ENCODE measurements at places on chromosomes 2 and 18.
A peak's percentile ranks its signal among the peaks of the same experiment; 100 is the strongest.

GRCh38 chr2:235857598-235857997 is 310.6 kb downstream of the GBX2 start:
- DNase-seq, result no peak

DNA sequence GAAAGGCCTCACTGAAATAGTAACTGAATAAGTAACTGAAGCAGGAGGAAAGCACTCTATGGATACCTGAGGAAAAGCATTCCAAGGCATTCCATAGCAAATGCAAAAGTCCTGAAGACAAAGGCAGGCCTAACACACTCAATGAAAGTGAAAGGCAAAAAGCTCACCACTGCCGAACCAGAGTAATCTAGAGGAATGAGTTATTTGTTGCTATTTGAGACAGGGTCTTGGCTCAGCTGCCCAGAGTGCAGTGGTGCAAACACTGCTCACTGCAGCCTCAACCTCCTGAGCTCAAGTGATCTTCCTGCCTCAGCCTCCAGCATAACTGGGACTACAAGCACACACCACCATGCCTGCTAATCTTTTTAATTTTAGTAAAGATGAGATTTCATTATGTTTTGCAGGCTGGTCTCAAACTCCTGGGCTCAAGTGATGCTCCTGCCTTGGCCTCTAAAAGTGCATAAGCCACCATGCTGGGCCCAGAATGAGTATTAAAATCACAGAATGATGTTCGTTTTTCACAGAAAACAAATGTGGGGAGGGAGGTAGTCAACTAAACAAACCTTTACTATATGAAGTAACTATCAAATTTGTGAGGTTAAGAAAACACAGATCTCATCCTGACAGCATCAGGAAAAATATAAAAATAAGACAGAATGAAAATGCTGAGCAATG is 17.9 kb downstream of the PIAS2 start:
- no peak for DNase-seq

DNA sequence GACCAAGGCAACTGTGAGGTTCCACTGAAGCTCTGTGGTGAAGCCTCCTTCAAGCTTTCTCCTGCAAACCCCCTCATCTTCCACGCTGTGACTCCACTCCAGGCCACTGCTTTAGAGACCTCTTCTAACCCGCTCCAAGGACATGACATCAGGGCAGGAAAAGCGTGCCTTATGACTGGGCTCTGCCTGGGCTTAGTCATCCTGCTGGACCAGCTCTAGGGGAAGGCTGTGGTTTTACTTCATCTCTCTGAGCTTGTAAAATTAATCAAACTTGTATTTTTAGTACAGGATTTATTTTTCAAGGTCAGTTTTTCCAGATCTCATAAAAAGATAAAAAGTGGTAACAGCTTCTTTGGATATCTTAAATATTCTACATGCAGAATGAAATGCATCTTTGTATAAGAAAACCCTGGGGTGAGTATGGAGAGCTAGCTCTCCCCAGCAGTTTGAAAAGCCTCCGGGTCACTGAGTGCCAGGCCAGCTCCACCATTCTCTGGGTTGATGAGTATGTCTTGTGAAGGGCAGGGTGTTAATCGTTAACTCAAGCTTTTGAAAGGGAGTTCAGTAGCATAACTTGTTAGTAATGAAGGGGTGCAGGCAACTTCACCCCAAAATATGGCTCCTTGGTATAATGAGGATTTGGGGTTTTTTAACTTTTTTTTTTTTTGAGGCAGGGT is 33.1 kb upstream of the YPEL5 start:
- DNase-seq, result no peak

DNA sequence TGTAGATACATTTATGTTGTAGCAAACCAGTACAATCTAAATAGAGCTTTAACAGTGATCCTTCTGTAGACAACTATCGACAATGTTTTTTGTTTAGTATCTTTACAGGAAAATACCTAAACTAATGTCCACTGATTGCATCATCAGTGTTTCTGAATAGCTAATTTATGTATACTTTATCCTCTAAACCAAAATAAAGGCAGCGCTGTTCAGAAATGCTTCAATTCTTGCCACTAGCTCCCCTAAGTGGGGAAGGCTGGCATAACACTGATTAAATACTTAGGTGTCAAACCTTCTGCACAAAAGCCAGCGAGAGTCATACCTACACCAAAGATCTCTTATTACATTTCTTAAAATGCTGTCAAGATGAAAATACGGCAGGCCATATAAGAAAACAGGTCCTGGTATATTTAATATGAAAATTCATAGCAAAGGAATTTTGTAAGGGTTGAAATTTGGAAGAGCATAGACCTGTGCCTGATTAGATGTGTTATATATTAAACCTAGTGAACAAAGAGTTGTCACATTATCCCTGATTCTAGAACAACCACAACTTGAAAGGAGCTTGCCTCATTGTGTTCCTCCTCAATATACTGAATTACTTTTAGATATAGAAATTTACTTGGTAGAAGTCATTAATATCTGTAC is 1693.4 kb upstream of the SLC39A10 start:
- no peak for DNase-seq

DNA sequence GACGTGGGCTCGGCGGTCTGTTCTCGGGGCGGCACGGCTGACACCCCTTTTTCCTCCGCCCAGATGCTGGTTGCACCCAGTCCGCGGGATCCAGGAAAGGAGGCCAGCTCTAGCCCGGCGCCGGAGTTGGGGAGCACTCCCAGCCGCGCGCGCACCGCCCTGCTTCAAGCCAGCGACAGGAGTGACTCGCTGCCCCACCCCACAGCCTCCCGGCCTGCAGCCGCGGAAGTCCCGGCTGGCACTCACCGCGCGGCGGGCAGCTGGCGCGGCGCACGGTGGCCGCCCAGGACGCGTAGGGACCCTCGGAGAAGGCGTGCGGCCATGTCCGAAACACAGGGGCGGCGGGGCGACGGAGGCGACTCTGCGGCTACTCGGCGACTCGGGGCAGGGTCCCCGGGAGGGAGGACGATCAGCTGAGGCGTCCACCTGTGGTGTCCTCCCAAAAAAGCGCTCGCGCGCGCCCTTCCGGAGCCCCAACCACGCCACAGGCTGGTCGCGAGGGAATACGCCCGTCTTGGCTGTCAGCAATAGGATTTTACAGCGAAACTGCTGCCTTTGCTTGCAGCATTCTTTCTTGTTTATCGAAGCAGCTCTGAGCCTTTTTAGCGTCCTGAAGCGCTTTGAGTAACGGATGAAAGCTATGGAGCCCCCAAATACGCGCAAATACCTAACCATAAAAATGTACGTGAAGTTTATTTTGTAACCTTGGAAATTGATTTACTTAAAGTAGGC is at the start of gene ACADL:
Gene ACADL (minus strand): TSS at position 507 of the 732 bp plus-strand sequence. CDS start 184 bp downstream, at position 323.
- no peak for DNase-seq

DNA sequence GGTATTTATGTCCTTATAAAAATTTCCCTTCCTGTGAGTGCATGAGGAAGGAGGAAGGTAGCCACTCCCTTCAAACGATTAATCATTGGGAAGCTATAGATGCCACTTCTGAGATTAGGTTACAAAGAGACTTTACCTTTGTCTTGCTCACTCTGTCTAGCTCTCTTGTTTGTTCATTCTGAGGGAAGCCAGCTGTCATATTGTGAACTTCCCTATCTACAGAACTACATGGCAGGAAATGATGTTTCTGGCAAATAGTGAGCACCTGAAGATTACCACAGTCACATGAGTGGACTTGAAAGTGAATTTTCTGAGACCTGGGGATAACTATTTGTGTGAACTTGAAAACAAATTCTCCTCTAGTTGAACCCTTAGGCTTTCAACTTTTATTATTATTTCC is 776.8 kb downstream of the CCDC85A start:
- no peak for DNase-seq

DNA sequence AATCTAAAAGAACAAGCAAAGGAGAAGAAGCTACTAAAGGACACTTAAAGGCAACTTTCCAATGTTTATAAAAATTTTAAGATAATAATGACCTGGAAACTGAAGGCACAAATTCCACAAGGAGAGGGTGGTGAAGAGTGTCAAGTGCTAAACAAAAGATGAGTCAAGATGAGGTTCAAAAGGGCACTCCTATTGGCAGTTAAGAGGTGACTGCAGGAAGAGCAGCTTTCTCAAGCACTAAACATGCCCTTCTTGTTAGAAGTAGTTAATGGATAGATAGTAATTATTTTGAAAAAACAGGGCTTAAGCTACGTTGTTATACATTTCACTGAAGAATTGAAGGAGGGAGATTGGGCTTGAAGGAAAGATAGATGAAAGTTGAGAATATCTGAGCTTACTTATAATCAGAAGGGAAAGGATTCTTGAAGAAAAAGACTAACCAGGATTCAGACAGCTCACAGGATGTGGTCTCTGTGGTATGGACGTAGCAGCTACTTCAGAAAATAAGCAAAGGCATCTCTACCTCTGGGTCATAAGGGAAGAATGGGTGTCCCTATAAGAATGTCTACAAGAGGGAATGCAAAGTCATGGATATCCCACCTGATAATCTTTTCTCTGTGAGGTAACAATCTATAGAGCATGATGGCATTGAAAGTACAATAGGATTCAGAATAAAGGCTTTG is 454.7 kb upstream of the SLC39A10 start:
- DNase-seq, result peak; percentile 21

DNA sequence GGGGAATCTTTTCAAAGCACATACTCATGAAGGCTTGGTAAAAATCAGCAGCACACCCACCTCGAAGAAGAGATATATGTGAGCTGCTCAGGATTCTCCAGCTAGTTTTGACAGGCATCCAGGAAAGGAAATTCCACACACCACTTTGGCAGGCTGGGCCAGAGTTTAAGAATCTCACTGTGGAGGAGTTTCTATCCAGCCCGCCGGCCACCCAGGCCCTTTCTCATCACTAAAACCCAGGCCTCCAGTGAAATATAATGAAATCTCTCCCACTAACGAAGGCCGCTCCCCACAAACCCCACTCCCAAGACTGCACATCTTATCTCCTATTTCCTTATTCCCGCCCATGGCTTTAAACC is 202.0 kb downstream of the GLI2 start:
- DNase-seq, result no peak

DNA sequence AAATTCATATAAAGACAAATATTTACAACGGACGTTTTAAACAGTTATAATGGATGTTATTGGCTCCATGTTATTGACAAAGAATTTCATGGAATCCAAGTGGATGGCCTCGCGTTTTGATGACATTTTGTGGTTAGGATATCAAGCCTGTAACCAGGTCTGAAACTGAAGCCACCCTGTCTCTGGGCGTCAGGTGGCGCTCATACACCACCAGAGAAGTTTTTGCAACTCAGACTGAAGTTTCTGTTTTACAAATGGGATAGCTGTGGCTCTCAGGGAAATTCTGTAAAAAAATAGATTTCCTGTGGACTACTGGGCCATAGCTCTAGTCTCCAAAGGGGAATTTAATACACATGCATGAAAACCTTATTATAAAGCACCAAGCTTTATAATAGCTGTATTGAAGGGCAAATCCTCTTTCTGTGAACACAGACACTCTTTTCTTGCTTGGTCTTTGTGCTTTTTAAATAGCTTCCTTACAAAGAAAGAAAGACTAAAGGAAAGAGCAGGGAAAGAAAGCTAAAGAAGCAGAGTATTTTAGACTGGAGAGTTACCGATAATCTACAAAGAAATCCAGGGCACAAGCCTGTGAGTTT is 86.7 kb downstream of the C18orf54 start:
- DNase-seq, result peak; percentile 3

- DNase-seq, result no peak
Measured at GRCh38 chr18:45838302-45839070, 13.0 kb downstream of the SIGLEC15 start.

DNA sequence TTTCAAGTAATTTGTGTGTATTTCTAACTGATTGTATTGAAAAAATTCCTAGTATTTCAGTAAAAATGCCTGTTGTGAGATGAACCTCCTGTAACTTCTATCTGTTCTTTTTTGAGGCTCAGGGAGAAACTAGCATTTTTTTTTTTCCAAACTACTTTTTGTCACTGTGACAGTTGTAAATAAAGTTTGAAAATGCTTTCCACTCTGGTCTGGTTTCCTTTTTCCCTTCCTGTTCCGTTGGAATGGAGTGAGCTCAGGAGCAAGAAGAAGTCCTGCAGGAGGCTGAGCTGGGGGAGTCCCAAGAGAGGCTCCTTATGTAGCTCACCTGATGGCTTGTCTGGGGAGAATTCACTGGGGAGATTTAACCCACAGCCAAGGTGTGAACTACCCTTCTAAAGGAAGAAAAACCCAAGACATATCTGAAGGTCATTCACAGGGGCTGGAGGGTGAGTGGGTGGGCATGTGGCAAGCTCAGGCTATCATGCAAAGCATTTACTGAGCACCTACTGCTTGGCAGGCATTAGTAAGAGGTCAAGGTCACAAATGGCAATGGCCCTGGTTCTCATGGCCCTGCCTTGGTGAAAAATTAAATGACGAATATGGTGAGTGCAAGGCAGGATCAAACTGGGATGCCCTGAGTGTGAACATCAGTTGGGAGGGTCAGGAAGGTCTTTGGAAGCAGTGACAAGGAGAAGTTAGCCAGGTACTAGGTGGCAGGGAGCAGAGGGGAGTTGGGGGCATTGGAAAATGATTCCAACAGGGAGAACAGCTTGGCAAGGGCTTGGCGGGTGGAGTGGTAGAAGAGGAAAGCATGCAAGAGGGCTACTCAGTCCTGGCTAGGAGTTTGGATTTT is 28.7 kb downstream of the LBH start:
- DNase-seq, result no peak

GRCh38 chr2:11631462-11631861 is 38.5 kb downstream of the NTSR2 start:
- DNase-seq, result no peak

DNA sequence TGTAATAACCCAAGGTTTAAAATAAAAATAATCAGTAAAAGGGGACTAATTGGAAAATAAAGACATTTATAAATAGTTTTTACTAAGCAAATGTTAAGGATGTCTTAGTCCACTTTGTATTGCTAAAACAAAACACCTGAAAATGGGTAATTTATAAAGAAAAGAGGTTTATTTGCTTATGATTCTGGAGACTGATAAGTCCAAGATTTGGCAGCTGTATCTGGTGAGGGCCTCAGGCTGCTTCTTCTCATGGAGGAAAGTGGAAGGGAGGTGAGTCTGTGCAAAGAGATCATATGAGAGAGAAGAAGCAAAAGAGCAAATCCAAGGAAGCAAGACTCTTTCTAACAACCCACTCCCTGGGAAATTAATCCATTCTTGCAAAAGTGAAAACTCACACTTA is 299.5 kb downstream of the DSC3 start:
- no peak for DNase-seq

- DNase-seq, result no peak
Measured at GRCh38 chr2:240597054-240597418, 10.5 kb downstream of the CAPN10 start.

GRCh38 chr2:28447086-28447485 is 48.8 kb upstream of the PLB1 start:
- no peak for DNase-seq

GRCh38 chr2:53513167-53513666 is 254.4 kb upstream of the CHAC2 start:
- no peak for DNase-seq

DNA sequence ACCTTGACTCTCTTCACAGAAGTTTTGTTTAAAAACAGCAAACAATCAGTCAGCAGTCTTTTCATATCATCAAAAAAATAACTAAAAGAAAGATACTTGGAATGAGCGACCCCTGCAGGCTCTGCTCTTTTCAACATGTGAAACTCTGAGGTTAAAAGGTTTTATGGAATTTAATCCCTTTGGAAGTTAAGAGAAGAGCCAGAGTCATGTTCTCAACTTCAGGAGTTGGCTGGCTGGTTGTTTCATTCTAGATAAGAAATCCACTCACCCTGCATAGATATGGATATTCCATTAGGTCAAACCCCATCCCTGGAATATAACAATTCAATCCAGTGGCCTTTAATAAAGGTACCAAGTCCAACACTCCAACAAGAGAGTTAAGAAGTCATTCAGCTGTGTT is 115.6 kb upstream of the RMDN2 start:
- peak; percentile 23 for DNase-seq

Data from CD4-positive, alpha-beta T cell treated with Interleukin-4 for 1 hour (primary cell).